Activated CD4-positive, alpha-beta T cell treated with anti-CD3 and anti-CD28 coated beads, Interleukin-2, amount 10 ng/mL, durations not matched to agents 7 days and 5 days (primary cell): ENCODE measurements at places on chromosomes 6 and 20.

- H3K36me3 ChIP-seq = no peaks in the 10 kb centered on the region
- no peak overlapping the region for H3K27ac ChIP-seq
- no peaks in the 10 kb centered on the region for H3K27me3 ChIP-seq
- no peak overlapping the region for H3K4me3 ChIP-seq
- DNase-seq = no peak
These were observed 293.8 kb downstream of the TAF4 start for GRCh38 chr20:61771805-61772350.

DNA sequence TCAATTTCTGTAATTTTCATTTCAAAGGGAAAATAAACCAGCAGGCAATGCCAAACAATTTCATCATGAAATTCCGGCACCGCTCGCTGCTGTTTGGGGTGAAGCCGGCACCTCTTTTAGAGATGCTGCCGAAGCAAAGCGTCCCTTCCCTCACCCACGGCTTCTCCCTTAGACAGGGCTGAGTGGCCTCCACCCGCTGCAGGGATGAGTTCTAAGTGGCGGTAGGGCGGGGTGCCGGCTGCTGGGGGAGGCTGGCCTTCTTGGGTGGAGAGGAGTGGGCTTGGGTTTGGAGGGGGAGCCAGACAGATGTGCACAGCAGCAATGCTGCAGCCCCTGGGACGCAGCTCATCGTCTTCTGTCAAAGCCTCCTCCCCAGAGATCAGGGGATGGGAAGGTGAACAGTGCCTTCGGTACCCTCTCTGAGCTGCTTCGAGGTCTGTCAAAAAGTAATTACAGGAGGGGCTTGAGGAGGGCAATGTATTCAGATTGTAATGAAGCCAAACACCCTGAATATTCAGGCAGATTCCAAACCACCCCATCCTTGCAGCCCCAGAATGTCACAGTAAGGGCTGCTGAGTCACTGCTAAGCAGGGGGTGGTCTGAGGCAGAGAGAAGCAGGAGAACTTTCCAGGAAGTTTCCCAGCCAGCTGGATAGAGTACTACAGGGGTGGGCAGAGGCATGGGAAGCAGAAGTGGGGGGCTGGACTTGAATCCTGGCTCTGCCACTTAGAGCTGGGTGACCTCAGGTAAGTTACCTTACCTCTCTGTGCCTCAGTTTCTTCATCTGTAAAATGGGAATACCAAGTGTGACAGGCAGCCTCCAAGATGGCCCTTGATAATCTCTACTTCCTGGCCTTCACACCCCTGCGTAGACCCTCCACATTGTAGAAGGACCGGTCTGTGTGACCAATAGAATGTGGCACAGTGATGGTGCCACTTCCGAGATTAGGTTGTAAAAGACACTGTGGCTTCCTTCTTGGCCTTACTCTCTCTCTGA is 96.6 kb downstream of the SULF2 start:
- DNase-seq = no peak
- no peaks in the 10 kb centered on the region for H3K4me1 ChIP-seq
- H3K4me3 ChIP-seq = no peak overlapping the region
- no peaks in the 10 kb centered on the region for H3K36me3 ChIP-seq
- H3K27me3 ChIP-seq = peaks cover 5% of the 10 kb centered on the region

GRCh38 chr6:155389130-155389529 is 66.5 kb downstream of the NOX3 start:
- no peaks in the 10 kb centered on the region for H3K36me3 ChIP-seq
- no peaks in the 10 kb centered on the region for H3K27me3 ChIP-seq
- H3K4me1 ChIP-seq = no peaks in the 10 kb centered on the region
- no peak overlapping the region for H3K27ac ChIP-seq
- DNase-seq = no peak
- no peak overlapping the region for H3K4me3 ChIP-seq

DNA sequence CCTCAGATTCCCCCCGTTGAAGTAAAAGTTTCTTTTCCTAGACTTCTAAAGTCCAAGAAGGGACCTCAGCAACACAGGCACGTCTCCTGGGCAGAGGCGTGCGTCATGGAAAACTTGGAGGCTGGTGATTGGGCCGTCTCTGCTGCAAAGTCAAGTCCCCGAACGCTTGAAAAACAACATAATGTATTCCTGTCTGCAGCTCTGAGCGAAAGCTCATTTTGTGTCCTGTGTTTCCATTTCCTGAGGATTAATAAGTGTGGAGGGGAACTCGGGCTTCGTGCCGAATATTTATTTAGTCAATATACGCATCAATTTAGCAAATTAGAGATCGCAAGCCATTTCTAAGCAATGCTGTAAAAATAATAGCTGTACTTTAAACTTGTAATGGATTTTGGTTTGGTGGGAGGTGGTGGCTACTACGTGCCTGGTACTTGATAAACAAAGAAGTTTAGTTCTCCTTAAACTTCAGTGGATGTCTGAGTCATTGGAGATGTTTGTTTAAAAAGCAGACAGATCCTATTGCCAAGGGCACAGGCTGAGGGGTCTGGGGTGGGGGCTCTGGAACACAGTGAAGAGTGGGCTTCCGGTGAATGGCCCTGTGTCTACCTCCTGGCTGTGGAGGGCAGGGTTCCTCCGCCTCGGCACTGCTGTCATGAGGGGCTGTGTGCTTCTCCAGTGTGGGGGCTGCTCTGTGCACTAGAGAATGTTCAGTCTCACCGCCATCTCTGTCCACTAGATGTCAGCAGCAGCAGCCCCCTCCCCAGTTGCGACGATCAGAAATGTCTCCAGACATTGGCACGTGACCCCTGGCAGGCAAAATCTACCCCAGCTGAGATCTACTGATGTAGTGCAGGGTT is 21.8 kb downstream of the PCK1 start:
- H3K4me3 ChIP-seq = no peak overlapping the region
- H3K36me3 ChIP-seq = no peaks in the 10 kb centered on the region
- H3K4me1 ChIP-seq = no peaks in the 10 kb centered on the region
- DNase-seq = no peak
- no peak overlapping the region for H3K27ac ChIP-seq

DNA sequence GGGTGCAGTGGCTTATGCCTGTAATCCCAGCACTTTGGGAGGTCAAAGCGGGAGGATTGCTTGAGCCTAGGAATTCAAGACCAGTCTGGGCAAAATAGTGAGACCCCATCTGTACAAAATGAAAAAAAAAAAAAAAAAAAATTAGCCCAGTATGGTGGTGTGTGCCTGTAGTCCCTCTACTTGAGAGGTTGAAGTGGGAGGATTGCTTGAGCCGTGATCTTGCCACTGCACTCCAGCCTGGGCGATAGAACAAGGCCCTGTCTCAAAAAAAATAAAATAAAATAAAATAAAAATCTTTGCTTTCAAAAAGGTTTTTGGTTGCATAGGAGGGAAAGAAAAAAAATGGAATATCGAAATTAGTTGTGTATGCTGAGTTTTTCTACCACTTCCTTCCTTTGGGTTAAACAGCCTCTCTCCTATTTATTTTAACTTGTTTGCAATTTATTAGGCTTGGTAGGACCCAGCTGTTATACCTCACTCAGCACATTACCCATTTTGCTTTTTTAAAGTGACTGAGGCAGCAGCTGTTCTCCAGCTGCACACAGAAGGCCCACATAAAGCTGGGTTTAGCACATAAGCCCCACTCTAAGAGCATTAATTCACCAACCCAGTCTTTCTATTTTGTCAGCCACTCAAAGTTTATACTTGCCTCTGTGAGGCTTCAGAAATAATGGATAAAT is 152.3 kb downstream of the ZFAND3 start:
- H3K27me3 ChIP-seq = no peaks in the 10 kb centered on the region
- DNase-seq = no peak
- H3K4me3 ChIP-seq = no peak overlapping the region
- peaks cover 17% of the 10 kb centered on the region for H3K4me1 ChIP-seq
- no peak overlapping the region for H3K27ac ChIP-seq
- peaks cover 33% of the 10 kb centered on the region for H3K36me3 ChIP-seq

- no peak overlapping the region for H3K4me3 ChIP-seq
- peaks cover 13% of the 10 kb centered on the region for H3K4me1 ChIP-seq
- DNase-seq = no peak
- H3K27ac ChIP-seq = peak overlapping the region; percentile 16
- no peaks in the 10 kb centered on the region for H3K27me3 ChIP-seq
These were observed 10.8 kb upstream of the ADA start for GRCh38 chr20:44662261-44662660.

DNA sequence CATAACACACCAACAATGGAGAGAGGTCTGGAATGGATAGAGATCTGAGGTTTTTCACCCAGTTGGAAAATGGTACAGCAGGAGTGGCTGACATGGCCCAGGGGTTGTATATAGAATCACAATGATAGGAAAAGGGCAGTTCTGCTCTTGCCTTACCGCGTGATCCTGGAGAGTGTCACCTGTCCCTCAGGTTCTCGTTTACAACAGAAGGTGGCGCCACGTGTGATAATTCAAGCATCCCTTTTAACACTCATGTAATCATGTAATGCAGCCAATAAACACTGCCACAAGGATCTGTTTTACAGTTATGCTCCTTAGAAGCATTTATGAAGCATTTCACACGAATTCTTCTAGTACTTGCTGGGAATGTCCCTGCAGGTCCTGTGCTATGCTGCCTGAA is 12.9 kb upstream of the WFDC2 start:
- H3K4me3 ChIP-seq = no peak overlapping the region
- peaks cover 16% of the 10 kb centered on the region for H3K27me3 ChIP-seq
- H3K4me1 ChIP-seq = no peaks in the 10 kb centered on the region
- peak; percentile 59 for DNase-seq
- H3K36me3 ChIP-seq = no peaks in the 10 kb centered on the region
- H3K27ac ChIP-seq = no peak overlapping the region

DNA sequence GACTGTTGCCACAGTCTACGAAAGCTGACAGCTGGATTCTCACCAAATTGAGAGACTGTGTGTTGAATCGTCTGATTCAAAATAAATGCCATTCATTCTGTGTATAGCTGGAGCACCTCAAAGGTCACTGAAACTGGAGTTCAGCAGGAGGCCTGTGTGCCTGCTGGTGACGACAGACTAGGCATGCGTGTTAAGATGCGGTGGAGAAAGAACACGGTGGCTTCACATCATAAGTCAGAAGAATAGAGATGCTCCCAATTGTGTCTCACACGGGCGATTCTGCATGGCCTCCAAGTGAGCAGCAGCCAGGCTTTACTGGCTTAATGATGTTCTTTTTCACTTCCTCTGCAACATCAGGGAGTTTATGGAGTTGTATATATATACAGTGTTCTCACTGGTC is 32.3 kb downstream of the SNHG17 start:
- no peaks in the 10 kb centered on the region for H3K27me3 ChIP-seq
- H3K27ac ChIP-seq = no peak overlapping the region
- H3K36me3 ChIP-seq = peaks cover 7% of the 10 kb centered on the region
- H3K4me1 ChIP-seq = no peaks in the 10 kb centered on the region
- no peak for DNase-seq

- peaks cover 5% of the 10 kb centered on the region for H3K27me3 ChIP-seq
- no peaks in the 10 kb centered on the region for H3K36me3 ChIP-seq
- H3K4me1 ChIP-seq = no peaks in the 10 kb centered on the region
- H3K4me3 ChIP-seq = no peak overlapping the region
- H3K27ac ChIP-seq = no peak overlapping the region
- DNase-seq = peak; percentile 74
These were observed 120.0 kb upstream of the AGPAT4 start for GRCh38 chr6:161393839-161394364.

DNA sequence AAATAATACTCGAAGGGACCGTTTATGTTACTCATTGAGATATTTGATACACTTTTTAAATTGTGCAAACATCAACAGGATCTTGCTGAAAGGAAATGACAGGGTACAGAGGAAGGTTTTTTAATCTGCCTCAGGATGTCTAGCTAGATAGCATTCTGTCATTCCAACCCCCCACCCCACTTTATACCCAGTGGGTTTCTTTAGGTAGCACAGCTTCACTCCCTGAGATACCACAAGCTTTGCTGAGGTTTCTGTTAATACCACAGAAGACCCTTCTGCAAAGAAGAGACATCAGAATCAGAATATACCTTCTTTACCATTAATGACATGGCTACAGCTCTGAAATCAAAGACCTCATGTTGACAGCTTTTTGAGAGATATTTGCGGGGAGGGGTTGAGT is 1.3 kb downstream of the PHACTR2 start:
- DNase-seq = no peak
- H3K27me3 ChIP-seq = peaks cover 44% of the 10 kb centered on the region
- no peak overlapping the region for H3K27ac ChIP-seq
- H3K4me3 ChIP-seq = peak overlapping the region; percentile 78
- H3K4me1 ChIP-seq = peaks cover 12% of the 10 kb centered on the region

GRCh38 chr20:11270566-11270965 is 596.8 kb upstream of the JAG1 start:
- no peak overlapping the region for H3K4me3 ChIP-seq
- H3K27me3 ChIP-seq = no peaks in the 10 kb centered on the region

DNA sequence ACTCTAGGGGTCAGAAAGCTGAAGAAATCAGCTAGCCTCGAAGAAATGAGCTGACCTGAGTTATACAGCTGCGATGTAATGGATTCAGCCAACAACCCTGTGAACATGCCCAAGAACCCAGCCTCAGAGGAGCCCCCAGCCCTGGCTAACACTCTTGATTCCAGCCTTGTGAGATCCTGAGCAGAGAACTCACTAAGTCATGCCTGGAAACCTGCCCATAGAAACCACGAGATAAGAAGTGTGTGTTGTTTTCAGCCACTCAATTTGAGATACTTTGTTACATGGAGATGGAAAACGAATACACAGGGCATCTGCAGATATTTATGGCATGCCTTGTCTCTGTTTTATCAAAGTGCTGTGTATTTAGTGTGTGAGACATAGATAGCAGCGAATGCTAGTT is 265.2 kb downstream of the QKI start:
- no peaks in the 10 kb centered on the region for H3K36me3 ChIP-seq
- no peak for DNase-seq
- no peaks in the 10 kb centered on the region for H3K4me1 ChIP-seq
- H3K27me3 ChIP-seq = peaks cover 11% of the 10 kb centered on the region
- H3K27ac ChIP-seq = no peak overlapping the region

- H3K27ac ChIP-seq = no peak overlapping the region
- peaks cover 3% of the 10 kb centered on the region for H3K36me3 ChIP-seq
- no peak overlapping the region for H3K4me3 ChIP-seq
- H3K4me1 ChIP-seq = no peaks in the 10 kb centered on the region
- no peaks in the 10 kb centered on the region for H3K27me3 ChIP-seq
These were observed 183.0 kb downstream of the TASP1 start for GRCh38 chr20:13455713-13456112.
